ENCODE measurements at places on chromosomes 1 and 21.

DNA sequence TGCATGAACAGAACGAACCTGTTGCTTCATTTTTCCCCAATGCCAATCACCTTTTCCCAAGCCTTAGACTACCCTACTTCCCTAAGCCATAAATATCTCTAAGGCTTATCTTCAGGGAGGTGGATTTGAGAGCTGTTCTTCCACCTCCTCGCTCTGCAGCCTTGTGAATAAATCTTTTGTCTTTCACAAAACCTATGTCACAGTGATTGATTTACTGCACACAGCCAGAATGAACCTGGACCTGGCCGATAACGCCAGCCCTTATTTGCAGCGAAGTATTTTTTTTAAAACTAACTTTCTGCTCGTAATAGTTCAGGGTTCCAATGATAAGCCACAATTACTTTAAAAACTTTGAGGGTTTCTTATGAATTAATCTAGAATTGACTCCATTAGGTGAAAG lies 632.6 kb downstream of the PTPRU start:
- DNase-seq = no peak

GRCh38 chr1:11417162-11417561 lies 61.8 kb upstream of the DISP3 start:
- no peak for DNase-seq

GRCh38 chr1:225578251-225578977 lies 74.5 kb downstream of the ENAH start:
- no peak for DNase-seq

DNA sequence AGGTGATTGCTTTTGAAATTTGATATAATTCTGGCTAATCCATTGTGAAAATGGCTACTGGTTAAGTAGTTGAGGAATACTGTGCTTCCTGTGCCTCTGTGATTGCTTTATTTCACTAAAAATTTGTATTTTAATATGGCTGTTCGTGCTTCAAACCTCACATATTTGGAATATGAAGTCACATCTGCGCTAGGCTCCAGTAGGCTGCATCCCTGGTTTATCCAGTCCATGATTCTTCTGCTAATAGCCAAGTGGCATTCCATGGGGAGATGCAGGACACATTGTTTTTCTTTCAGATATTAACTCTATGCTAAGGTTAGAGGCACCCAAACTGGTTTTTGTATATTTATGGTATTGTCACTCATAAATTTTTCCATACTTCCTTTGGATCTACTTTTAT lies 25.9 kb downstream of the DNM3 start:
- DNase-seq = no peak

- no peak for DNase-seq
Observed at GRCh38 chr1:119862276-119862675, 34.0 kb downstream of the ADAM30 start.

- DNase-seq = no peak
Observed at GRCh38 chr1:61447968-61448430, 276.9 kb downstream of the TM2D1 start.

GRCh38 chr1:199264283-199264682 lies 625.4 kb downstream of the PTPRC start:
- no peak for DNase-seq

DNA sequence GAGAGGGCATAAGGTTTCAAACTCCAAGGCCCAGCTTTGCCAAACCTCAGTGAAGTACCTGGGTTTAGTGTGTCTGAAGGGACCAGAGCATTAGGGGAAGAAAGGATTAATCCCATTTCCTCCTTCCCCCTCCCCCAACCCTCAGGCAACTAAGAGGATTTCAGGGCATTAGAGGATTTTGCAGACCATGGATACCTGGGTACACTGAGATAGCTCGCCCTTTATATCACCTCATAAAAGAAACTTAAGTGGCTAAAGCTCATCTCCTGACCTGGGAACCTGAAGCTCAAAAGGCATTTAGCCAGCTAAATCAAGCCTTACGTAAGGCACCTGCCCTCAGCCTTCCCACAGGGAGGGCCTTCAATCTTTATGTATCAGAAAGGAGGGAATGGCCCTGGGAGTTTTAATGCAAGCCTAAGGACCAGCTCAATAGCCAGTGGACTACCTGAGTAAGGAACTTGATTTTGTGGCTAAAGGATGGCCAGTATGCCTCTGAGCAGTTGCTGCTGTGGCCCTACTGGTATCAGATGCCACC lies 26.4 kb upstream of the SMYD3 start:
- no peak for DNase-seq
